ENCODE measurements at places on chromosomes 7 and 10.

GRCh38 chr7:144484445-144484844 is 81.0 kb upstream of the NOBOX start:
- no peak for DNase-seq

DNA sequence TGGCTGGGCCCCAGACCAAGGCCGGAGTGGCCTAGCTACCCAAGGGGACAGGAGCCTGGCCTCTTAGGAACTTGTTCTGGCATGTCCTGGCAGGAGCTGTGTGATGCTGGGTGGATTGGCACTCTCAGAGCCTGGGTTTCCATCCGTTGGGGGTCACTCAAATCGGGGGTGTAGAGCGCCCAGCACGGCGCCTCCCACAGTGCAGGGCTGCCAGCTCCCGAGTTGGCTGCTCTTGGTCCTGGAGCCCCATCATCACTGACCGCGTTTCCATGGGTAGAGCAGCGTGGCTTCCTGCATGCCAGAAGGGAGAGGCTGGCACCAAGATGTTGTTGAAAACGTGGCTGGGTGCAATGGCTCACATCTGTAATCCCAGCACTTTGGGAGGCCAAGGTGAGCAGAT is 70.3 kb downstream of the UNCX start:
- no peak for DNase-seq

GRCh38 chr7:84258628-84259027 is 64.0 kb upstream of the SEMA3A start:
- no peak for DNase-seq

DNA sequence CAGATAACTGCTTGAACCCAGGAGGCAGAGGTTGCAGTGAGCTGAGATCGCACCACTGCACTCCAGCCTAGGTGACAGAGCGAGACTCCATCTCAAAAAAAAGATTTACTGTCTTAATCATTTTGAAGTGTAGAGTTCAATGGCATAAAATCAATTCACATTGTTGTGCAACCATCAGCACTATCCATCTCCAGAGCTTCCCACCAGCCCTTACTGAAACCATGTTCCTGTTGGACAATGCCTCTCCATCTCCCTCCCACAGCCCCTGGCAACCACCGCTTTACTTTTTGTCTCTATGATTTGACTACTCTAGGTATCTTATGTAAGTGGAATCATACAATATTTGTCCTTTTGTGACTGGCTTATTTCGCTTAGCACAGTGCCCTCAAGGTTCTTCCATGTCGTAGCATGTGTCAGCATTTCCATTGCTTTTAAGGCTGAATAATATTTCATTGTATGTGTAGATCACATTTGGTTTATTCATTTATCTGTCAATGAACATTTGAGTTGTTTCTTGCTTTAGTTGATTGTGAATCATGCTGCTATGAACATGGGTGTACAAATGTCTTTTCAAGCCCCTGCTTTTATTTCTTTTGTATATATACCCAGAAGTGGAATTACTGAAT is 33.1 kb downstream of the NACAD start:
- DNase-seq, result no peak
